ENCODE measurements at places on chromosomes 2 and 18.

- DNase-seq, result no peak
These were observed 23.7 kb downstream of the B3GNT2 start for GRCh38 chr2:62219407-62220159.

DNA sequence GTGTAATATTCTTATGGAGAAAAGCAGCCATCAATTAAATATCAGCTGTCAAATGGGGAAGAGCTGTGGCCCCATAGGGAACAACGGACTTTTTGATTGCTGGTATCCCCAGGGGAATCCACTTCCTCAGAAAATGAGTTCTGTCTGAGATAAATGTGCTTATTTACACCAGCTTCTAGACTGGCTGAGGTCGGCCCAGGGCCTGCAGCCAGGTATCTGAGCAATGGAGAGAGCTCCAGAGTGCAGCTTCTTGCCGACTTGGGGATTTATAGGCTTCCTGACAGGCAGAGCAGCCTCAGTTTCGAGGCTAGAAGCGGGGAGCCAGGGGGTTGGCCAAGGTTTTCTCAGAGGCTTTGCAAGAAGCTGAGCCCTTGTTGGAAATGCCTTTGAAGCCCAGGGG lies 67.2 kb downstream of the MCFD2 start:
- no peak for DNase-seq

GRCh38 chr2:175454953-175455389 lies 273.5 kb upstream of the ATP5MC3 start:
- DNase-seq, result no peak

DNA sequence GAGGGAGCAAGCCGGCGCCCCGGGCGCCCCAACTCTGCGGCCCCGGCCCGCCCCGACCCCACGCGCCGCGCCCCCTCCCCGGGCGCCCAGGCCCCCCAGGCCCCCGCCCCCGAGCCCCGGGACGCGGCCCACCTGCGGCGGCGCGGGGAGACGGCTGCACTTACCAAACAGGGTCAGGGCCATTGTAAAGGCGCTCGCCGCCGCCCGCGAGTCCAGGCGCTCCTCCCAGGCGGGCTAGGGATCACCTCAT lies 526 bp downstream of the CHN1 start:
- DNase-seq, result no peak

DNA sequence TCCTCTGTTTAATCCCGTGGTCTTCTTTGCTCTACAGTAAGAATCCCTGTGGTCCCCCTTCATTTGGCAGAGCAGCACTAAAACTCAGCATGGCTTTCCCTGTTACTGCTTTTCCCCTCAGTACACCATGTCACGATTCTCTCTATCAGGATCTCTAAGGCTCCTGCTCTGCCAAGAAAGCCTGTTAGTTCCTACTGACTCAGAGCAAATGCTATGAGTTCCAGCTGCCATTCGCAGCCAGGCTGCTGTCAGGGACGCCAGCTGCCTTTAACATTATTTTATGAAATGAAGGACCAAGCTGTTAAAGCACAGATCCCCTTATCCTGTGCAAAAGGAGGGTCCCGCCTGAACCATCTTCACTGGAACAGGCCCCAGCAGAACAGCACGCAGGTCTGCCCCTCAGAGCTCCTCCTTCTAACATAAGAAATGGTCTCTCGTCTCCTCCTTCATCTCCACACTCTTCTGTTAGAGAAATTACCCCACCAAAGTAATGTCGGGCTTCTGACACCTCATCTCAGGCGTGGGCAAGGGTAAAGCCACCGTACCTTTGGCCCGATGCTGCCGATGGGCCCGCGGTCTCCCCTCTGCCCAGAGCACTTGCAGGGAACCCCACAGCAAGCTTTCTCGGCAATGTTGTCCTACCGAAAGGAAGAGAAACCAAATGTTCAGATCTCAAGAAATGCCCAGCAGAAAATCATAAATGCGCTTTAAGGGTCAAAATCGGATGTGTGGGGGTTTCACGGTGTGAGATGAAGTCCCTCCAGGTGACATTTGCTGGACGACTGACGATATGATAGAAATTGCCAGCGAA lies 52.6 kb downstream of the COL6A3 start:
- no peak for DNase-seq

DNA sequence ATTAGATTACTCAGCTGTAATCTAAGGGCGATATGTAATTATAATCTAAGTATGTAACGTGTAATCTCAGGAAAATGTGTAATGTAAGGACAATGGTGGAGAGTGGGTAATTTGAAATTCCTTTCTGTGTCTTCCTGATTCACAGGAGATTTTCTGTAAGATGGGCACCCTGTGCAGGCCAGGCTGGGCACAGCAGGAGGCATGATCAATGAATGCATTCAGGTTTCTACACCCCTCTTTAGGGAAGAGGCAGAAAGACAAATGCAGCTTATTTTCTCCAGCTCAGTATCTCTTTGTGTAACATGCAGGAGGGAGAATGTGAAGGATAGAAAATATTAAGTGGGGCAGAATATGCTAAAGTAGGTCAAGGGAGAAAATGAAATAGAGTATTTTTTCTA lies 320.1 kb downstream of the PIK3C3 start:
- DNase-seq, result no peak

- no peak for DNase-seq
These were observed 29.4 kb downstream of the CERKL start for GRCh38 chr2:181627545-181627944.

DNA sequence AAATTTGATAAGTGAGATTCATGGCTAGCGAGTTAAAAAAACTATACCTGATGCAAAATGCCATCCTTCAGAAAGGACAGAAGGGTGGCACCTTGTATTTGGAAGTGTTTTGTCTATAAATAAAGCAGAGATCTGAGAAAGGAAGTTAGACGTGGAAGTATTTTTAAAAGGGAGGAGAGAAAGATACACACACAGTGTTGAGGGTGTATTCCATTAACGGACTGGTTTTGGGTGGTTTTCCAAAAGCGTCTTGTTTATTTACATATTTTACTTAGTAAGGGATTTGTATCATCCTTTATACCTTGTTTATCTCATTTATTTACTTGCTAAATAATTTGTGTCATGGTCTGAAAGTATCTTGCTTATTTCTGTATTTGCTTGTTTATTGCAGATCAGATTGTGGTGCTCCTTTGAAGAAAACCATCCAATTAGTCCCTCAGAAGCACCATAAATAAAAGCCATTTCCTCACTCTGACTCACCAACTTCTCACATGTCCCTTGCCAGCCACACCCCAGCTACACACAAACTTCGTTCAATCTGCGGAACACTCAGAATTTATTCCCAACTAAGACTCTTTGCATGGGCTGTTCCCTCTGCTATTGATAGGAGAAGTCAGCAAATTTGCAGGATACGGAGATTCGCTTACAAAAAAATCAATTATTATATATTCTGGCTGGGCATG lies 90.8 kb downstream of the FAM124B start:
- no peak for DNase-seq

- DNase-seq, result no peak
These were observed 34.0 kb upstream of the MALL start for GRCh38 chr2:110149330-110150220.

DNA sequence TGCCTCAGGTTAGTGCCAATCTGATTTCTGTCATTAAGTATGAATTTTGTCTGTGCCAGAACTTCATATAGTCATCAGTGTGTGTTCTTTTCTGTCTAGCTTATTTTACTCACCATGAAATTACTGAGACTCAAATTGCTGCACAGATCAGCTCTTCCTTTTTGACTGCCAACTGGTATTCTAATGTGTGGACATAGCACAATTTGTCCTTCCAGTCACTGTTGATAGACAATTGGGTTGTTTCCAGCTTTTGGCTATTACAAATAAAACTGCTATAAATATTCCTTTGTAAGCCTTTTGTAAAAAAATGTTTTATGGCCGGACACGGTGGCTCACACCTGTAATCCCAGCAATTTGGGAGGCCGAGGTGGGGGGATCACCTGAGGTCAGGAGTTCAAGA lies 7.7 kb downstream of the SH3YL1 start:
- no peak for DNase-seq

GRCh38 chr18:13810950-13811485 lies 12.9 kb upstream of the MC5R start:
- DNase-seq, result no peak

- DNase-seq, result no peak
These were observed 116.7 kb downstream of the TWIST2 start for GRCh38 chr2:238964544-238965067.

DNA sequence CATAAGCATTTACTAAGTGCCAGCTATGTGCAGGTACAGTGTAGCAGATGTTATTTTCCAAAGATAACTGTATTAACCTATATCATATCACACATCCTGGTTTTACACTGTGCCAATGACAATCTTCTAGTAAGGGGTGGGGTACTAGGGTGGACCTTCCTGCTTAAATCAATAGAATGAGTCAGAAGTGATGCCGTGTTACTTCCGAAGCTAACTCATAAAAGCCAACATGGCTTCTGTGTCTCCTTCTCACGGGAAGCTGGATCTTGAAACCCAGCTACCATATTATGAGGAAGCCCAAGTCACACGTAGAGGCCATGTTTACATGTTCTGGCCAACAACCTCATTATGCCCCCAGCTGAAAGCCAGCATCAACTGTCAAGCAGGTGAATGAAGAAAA lies 59.1 kb downstream of the MRPL33 start:
- no peak for DNase-seq

DNA sequence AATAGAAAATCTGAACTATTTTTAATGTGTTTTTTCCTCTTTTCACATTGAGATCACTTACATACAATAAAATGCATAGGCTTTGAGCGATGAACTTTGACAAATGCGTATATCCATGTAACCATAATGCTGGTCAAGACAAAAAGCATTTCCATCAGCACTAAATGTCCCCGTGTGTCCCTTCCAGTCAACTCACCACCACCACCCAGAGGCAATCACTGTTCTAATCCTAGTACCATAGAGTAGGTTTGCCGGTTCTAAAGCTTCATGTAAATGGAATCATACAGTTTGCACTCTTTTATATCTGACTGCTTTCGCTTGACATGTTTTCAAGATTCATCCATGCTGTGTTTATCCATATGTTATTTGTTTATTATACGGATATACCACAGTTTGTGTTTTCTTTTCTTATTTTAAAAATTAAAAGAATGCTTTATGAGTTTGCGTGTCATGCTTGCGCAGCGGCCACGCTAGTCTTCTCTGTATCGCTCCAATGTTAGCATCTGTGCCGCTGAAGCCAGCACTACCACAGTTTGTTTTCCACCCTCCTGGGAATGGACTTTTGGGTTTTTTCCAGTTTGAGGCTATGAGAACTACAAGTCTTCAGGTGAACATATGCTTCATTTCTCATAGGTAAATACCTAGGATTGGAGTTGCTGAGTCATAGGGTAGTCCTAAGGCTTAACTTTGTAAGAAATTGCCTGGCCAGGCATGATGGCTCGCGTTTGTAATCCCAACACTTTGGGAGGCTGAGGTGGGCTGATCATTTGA lies 197.5 kb upstream of the CHAC2 start:
- DNase-seq, result no peak

- DNase-seq, result no peak
These were observed 49.4 kb downstream of the LONRF2 start for GRCh38 chr2:100272841-100273329.

DNA sequence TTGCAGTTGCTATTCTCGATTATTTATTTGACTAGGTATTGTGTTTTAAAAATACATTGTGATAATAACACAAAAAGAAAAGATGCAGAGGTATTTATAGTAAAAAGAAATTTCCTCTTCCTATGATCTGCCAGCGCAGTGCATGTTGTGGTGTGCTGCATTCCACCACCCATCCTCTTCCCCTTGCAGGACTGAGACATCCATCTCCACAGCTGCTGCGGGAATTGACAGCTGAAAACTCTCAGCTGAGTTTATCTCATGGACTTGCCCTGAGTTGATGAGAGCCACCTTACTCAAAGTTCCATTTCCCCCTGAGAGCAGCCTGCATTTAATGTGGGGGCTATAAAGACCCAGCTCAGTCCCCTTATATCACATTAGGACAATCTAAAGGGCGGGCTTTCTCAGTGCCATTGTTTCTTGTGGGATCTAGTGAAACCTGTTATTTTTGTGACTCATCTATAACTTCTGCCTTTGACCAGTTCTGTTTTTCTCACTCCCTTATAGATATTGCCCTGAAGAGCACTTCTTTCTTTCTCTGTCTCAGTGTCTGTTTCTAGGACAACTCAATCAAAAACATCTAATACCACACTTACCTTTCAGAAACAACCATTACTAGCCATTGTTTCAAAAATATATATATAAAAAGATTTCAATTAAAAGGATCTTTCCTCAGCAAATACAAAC lies 698.5 kb downstream of the NR4A2 start:
- DNase-seq, result no peak

DNA sequence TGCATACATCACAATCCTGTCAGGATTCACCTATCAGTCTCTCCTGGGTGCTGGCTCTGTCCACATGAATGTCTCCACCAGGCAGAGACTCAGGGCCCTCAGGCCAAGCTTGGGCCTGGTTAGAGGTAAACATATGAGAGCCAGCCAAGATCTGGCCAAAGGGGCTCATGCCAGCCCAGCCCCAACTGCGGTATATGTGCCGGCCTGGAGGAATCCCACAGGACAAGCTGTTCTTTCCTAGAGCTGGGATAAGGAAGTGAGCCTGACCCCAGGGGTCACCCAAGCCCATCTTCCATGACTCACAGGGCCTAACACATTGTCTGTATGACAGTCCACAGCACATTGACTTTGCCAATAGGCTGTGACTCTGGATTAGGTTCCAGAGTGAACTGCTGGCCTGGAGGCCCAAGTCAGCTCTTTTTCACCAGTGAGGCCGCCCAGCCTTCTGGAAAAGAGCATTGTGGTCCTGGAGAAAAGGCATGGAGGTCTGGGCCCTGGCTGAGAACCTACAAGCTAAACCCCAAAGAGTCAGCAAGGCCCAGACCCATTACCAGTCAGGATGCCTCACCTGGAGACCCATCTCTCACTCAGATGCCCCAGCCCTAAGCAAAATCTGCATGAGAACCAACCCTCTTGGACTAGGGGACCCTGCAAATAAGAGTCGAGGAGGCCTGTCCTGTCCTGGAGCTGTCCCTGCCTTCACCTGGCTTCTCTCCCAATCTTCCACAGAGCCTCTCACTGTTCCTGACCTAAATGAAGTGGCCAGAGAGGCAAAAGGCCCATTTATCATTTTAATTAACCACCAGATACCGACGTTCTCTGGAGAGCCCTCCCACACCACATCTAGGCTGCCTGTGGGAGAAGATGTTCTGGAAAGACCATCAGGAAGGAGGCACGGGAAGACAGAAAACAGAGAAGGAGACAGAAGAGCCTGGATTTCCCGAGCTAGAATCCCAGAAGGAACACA lies 120.9 kb upstream of the PKDCC start:
- DNase-seq, result no peak

GRCh38 chr2:159201360-159202063 lies 85.0 kb downstream of the WDSUB1 start:
- DNase-seq, result no peak
